ENCODE measurements at places on chromosomes 3 and 15.

GRCh38 chr15:63490345-63491034 lies 13.9 kb upstream of the USP3 start:
- DNase-seq: no peak

GRCh38 chr3:152486364-152486763 lies 217.6 kb downstream of the MBNL1 start:
- no peak for DNase-seq

DNA sequence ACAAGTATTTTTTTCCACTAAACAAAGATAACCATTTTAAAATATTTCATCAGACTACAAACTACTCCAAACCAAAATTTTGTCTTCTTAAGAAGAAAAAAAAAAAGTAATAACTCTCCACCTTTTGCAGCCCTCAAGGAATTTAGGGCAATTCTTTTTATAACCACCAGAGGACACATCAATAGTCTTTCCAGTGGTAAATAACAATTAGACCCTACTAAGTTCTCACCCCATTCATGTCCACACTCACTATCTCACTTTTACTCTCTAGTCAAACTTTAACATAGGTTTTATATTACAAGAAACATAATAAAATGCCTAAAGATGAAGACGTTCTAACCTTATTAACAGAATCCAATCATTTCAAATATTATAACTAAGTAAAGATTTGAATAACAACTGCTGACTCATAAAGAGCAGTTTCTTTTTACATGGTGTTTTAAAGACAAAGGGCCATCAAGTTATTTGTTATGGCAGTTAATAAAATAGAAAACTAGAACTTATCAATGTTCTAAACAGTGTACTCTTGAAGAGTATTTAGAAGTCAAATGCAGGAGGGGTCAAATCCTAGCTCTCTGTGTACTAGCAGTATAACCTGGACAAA lies 33.0 kb downstream of the CCDC39 start:
- DNase-seq: no peak

GRCh38 chr3:73332558-73332957 lies 271.1 kb downstream of the EBLN2 start:
- DNase-seq: no peak

GRCh38 chr15:58477170-58477569 lies 45.4 kb downstream of the LIPC start:
- no peak for DNase-seq

DNA sequence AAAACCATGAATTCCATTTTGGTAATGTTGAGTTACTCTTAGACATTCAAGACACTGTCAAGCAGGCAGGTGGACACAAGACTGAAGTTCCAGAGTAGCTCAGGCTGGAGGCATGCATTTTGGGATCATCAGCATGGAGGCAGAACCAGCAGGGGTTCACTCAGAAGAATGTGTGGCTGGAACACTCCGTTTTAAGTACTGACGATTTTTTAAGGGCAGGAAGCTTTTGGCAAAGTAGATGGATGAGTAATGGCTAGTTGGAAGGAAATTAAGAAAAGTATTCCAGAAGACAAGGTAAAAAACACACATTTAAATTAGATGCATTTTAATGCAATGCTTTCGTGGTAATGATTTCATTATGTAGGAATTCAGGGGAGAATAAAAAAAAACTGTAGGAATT lies 420.4 kb downstream of the ROBO2 start:
- no peak for DNase-seq

- DNase-seq: no peak
These were observed 65.0 kb downstream of the CEMIP start for GRCh38 chr15:80844011-80844732.

DNA sequence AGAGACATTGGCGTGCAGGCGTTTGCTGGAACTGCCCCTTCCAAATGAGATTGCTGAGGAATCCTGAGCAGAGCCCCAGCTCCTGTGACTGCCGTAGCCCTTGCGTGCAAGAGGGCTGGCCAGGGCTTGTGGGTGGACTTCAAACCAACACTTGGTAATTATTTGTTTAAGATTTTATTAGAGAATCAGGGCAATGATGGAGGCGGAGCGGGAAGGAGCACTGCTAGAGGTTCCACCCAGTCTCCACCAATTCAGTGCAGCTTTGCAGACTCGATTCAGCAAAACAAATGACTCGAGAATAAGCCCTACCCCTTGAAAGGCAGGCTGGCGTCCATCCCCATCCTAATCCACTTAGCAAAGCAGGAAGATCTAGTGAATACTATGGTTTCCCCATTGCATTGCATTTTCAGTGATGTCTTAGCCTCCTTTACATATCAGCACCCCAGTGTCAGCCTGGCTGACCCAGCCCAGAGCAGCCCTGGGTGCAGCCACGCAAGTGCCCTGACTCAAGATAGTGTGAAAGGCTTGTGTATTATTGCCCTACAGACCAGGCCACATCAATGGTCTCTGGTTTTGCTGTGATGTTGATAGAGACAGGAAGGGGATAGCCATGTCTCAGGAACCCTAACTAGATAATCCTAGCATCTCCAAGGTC lies 26.0 kb downstream of the GLDN start:
- DNase-seq: no peak

- DNase-seq: no peak
These were observed 66.9 kb upstream of the FGF12 start for GRCh38 chr3:192794216-192794615.

DNA sequence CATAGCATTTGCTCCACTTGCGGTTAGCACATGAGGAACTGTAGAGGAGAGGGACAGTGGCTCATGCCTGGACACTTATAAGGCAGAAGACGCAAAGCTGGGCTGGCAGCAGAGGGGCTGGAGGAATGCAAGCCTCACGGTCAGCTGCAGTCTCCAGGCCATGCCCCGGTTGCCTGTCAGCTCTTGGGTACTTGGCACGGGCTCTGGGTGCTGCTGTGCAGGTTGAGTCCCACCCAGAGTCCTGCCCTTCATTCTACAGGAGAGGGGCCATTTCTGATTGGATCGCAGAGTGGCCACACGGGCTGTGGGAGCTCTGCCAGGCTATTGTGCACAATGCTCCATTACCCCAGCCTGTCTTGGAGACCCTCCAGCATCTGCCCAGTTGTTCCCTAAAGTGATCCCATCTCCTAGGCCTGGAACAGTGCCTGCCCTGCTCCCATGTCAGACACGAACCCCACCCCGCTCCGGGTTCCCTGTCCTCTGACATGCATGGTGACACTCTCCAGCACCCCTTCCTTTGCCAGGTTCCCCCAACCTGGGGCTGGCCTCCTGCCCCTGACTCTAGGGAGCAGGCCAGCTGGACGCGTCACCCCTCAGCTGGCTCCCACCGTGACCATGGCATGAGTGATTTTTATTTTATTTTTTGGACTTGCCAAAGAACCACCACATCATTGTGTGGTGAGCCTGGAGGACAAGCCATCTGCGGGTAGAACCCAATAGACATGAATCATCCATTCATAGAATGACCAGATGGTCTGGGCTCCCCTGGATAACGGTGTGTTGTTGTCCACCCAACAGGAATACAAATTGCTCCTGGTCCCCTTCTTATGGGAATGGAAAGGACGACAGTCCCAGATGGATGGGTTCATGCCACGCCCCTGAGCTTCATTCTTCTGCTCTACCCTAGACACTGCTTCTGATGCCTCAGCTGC lies 51.0 kb upstream of the KLF13 start:
- DNase-seq: no peak

GRCh38 chr15:38696109-38696727 lies 131.6 kb upstream of the RASGRP1 start:
- peak; percentile 76 for DNase-seq

- no peak for DNase-seq
These were observed 282.5 kb downstream of the TBL1XR1 start for GRCh38 chr3:176914764-176915163.

DNA sequence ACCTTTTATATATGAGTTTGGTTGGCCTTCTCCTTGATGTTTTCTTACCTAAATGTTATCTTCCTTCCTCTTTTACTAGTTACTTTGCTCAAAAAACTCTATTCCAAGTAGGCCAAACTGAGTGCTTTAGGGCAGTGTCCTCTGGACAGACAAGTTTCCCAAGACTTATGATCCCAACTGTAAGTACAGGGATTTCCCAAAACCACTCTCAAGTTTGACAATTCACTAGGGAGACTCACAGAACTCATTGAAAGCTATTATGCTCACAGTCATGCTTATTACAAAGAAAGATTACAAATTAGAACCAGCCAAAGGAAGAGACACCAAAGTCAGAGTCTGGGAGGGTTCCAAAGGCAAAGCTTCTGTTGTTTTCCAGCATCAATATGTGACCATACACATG lies 534.2 kb upstream of the ALCAM start:
- DNase-seq: no peak

DNA sequence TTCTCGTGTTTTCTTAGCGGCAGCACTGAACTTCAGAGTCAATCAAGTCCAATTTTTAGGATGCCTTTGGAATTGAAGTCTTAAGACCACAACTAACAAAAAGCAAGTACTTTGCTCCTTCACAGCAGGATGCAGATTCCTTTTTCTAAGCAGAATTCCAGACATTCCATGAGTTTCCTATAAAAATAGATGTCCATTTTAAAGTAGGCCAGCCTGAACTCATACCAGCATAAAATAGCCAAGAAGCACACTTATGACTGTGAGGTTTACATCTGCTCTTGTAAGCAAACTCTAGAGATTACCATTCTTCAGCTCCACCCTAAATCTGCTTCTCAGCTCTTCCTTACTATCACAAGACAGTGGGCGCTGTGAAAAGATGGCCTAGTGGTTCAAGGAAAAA lies 85.8 kb downstream of the THBS1 start:
- no peak for DNase-seq

Data from CD4-positive, alpha-beta T cell treated with Interleukin-6 at 100 ng/mL for 8 hours (primary cell).